DMS53 (cell line): ENCODE measurements at places on chromosomes 13 and 19.

DNA sequence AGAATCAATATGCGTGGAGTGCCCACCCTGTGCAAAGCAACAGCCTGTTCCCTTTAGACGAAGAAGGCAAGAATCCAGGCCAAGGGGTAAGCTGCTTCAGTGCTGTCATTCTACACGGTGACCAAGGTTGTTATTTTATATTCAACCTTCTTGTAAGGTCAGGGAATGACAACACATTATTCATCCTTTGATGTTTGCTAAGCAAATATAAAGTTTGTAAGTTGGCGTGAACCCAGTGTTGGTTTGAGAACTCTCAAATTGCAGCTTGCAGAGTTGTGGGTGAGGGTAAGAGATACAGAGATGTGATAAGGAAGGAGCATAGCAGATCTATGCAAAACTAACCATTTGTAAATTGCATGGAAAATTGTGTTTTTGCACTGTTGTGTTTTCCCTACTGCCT, 436.7 kb downstream of the FGF9 start:
- DNase-seq, result peak; percentile 67

DNA sequence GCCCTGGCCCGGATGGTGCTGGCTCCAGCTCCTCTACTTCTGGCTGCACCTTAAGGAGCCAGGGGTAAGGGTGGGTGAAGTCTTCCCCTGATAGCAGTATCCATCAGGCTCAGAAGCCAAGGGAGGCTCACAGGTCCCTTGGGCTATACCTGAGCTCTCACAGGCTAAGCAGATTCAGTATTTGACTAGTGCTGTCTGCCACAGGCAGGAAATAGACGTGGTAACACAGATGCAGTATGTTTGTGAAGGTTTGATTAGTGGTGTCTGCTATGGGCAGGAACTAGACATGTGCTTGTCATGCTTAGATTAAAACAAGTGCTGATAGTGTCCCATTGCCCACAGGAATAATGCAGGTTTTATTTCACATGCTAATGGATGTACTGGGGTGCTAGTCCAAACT, 4.0 kb downstream of the SYT5 start:
- peak; percentile 70 for DNase-seq

- no peak for DNase-seq
Observed at GRCh38 chr13:101331731-101332130, 84.6 kb downstream of the NALCN start.

GRCh38 chr13:113825841-113826240, 38.0 kb downstream of the GAS6 start:
- no peak for DNase-seq

DNA sequence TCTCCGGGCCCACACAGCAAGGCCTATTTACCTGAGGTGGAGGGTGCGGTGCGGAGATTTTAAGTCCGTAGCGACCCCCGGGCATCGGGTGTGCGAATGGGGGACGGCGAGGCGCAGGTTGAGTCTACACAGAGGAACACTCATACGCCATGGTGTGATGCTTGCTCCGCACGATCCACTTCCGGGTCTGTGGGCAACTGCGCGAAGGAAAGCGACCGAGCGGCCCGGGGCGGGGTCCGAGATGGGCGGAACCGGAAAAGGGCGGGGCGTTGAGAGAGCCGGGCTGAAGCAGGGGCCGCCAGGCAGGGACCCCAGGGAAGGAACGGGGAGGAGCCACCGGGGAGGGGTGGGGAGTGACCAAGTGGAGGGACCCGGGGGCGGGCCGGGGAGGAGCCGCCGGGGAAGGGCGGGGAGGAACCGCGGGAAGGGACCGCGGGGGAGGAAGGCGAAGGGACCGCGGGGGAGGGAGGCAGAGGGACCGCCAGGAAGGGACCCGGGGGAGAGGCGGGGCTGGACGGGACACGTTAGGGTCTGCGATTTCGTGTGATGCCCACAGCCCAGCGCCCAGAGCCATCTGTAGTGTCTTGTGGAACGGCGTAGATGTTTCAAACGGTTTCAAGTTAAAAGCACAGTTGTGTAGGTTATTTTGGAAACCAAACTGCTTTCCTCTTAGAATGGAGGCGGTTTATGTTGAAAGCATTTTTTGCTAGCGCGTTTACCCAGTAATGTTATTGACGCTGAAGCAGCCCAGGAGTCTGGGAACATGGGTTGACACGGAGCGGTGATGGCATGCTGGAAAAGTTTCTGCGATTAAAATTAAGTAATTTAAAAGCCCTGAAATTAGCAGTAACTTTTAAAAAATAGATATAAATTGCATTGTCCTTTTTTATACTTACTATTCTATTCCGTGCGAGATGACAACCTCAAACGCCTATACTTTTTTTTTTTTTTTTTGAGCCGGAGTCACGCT, at the start of gene ZNF160:
Gene ZNF160, minus strand, starts transcription at position 189 of the 970 bp plus-strand sequence. CDS start 17,146 bp downstream, outside the sequence.
- DNase-seq, result peak; percentile 96

DNA sequence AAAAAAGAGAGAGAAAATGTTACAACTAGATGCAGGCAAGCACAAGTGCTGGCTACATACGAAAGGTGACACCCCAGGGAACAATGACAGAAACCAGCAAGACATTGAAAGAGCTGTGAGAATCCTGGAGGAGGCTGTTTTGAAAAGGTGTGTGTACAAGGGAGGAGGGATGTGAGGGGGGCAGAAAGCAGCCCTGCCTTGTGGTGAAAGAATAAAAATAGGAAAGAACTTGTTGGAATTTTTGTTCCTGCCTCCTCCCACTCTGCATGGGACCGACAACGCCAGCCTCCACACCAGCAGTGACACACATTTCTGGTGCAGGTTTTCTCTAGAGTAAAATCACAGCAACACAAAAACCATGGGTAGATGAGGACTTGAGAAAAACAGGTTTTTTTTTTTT, 1258.6 kb downstream of the PCDH9 start:
- DNase-seq, result no peak

GRCh38 chr13:53013113-53013512, 15.5 kb upstream of the OLFM4 start:
- no peak for DNase-seq

- DNase-seq, result no peak
Observed at GRCh38 chr13:44848920-44849676, 140.2 kb downstream of the NUFIP1 start.

DNA sequence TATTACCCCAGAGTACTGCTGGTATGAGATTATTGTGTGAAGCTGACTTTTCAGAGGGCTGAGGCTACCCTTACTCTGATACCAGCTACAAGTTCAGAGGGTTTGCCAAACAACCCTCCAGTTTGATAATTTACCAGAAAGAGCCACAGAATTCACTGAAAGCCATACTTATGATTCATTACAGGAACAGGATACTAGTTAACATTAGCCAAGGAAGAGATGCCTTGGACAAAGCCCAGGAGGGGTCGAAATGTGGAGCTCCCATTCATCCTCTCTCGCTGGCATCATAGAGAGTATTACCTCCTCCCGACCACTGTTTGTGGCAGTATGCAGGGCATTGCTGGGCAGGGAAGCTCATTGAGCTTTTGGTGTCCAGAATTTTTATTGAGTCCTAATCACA, 364.3 kb downstream of the KCNRG start:
- DNase-seq, result no peak

DNA sequence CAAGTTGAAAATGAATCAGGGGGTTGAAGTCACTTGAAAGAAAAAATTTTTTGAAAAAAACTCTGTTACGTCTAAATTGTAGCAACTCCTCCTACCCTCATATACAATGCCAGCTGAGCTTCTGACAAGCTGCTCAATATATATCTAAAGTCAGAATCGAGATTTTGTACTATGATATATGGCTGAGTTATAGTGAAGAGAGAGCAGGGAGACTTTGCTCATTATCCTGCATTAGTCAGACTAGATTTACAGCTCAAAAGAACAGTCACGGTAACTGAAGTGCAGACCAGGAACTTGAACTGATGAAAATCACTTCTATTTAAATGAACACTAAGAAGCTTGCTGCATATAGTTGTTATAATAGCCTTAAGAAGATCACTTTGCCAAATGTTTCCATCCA, 153.1 kb downstream of the LACC1 start:
- DNase-seq, result no peak

GRCh38 chr19:11174336-11174735, 18.8 kb upstream of the SPC24 start:
- DNase-seq, result no peak

- DNase-seq, result no peak
Observed at GRCh38 chr13:73133531-73133930, 74.7 kb downstream of the KLF5 start.

DNA sequence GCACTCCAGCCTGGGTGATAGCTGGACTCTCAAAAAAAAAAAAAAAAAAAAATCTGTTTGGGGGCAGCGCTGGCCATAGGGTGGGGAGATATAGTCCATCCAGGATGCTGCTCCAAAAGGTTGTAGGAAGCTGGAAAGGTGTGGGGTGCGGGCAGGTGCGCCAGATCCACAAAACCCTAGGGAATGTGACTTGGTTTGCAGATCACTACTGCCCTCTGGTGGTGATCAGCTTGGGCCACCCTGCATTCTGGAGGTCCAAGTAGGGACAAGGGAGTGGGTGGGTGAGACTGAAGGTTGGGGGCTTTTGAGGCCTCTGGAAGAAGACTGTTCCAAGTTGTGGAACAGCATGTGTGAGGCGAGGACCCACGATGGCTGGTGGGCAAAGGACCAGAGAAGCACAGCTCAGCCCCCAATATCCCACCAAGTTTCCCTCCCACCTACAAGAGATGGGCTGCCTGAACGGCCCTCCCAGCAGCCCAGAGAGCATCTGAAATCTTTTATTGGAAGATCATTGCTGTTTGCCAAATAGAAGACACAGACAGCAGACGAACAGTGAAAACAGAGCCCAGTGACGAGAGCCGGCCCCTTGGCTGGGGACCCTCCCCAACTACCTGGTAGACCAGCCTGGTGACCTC, 10.4 kb upstream of the TYK2 start:
- peak; percentile 77 for DNase-seq

- no peak for DNase-seq
Observed at GRCh38 chr13:73913079-73913740, 221.0 kb downstream of the KLF12 start.

- DNase-seq, result no peak
Observed at GRCh38 chr19:18796239-18796638, 5.1 kb upstream of the COMP start.

GRCh38 chr13:114047358-114047881, 73.5 kb upstream of the C13orf46 start:
- peak; percentile 59 for DNase-seq

GRCh38 chr19:10070730-10071446, 15.2 kb upstream of the SHFL start:
- DNase-seq, result no peak

DNA sequence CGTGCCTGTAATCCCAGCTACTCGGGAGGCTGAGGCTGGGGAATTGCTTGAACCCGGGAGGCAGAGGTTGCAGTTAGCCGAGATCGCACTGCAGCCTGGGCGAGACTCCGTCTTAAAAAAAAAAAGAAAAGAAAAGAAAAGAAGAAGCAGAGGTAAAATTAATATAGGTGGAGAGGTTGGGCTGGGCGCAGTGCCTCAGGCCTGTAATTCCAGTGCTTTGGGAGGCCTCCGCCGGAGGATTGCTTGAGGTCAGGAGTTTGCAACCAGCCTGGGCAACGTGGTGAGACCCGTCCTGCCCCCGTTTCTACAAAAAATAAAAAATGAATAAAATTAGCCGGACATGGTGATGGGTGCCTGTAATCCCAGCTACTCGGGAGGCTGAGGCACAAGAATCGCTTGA, 912 bp upstream of the TUBA3C start:
- DNase-seq, result no peak

GRCh38 chr13:107138486-107138885, 570.5 kb upstream of the ARGLU1 start:
- no peak for DNase-seq

DNA sequence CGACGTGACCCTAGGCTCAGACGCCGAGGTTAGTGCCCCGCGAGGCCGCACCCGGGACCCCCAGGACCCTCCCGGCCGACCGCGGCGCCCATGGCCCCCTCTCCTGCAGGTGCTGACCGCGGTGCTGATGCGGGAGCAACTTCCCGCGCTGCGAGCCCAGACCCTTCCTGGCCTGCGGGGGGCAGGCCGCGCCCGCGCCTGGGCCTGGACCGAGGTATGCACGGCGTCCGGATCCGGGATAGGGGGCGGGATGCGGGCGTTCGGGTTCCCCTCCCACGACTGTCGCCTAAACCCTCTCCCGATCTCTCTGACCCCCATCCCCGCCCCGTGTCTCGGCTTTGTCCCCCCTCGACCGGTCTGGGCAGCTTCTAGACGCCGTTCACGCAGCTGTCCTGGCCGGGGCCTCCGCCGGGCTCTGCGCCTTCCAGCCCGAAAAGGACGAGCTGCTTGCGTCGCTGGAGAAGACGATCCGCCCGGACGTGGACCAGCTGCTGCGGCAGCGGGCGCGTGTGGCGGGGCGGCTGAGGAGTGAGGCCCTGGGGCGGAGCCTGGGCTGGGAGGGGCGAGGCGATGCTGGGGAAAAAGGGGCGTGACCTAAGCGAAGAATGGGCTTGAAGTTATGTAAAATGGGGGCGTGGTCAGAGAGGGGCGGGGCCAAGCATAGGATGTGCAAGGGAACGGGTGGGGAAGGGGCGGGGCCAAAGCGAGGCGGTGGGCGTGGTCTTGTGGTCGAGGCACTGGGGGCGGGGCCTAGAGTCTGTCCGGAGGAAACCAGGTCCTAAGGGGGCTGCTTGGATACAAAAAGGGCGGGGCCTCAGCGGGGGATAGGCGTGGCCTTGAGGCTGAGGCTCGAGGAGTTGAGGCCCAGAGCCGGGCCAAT, 16.0 kb upstream of the COLGALT1 start:
- peak; percentile 97 for DNase-seq

DNA sequence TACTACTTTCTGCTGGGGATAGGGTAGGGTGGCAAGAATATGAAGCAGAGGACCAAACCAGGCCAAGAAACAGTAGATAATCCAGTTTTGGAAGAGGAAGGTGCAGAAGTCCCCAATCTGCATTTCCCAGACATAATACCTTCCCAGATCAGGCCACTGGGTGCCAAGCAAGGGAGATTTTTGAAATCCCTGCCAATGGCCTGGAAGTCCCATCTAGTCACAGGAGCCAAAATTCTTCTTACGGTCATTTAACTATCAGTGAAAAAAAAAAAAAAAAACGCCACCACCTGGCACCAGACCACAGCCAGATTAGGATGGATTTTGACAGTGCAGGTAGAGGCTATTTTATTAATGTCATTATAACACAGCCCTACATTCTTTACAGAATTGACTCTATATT, 57.8 kb downstream of the ZC3H13 start:
- no peak for DNase-seq

- no peak for DNase-seq
Observed at GRCh38 chr13:72145383-72145782, 278.4 kb upstream of the DACH1 start.

DNA sequence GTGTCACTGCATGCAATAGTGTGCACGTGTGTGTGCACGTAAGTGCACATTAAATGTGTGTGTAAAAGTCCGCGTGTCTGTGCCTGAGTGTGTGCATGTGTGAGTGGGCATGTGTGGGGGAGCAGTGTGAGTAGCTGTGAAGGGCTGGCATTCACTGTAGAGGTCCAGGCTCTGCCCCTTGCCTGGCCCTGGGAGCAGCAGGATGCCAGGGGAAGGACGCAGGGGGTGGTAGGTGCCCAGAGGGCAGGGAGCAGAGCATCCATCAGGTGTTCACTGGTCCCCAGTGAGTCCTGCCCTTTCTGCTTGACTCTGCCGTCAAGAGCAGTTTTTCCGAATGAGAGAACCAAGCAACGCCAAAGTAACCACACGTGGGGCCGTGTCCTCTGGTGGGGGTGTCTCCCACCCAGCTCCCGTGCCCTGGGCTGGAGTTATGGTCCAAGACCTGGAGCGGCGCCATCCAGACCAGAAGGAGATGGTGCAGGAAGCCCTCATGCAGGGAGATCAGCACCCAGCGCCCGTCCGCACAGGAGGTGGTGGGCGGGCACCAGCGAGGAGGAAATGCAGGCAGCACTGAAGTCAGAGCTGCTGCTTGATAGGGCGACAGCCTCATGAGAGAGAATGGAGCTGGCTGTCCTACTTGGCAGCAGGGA, 68.5 kb downstream of the TEX29 start:
- DNase-seq, result no peak
